ENCODE measurements at places on chromosomes 5 and 9.

DNA sequence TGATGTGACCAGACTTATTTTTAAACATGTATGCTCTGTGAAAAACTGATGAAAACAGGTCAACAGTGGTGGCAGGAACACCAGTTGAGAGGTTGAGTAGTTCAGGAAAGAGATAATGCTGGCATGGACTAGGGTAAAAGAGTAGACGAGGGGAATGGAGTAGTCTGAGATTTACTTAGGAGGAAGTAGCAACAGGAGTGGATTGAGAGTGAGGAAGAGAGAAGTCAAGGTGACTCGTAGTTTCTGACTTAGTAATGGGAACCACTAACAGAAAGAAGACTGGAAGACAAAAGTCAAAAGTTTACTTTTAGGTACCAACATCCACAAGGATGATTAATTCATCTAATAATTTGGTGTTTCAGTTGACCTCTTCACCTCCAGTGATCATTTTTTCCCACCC, 3.6 kb downstream of the SRA1 start:
- DNase-seq = no peak

- DNase-seq = no peak
Observed at GRCh38 chr9:15182730-15183129, 124.3 kb downstream of the TTC39B start.

- DNase-seq = no peak
Observed at GRCh38 chr5:75668445-75668844, 48.8 kb downstream of the POC5 start.

DNA sequence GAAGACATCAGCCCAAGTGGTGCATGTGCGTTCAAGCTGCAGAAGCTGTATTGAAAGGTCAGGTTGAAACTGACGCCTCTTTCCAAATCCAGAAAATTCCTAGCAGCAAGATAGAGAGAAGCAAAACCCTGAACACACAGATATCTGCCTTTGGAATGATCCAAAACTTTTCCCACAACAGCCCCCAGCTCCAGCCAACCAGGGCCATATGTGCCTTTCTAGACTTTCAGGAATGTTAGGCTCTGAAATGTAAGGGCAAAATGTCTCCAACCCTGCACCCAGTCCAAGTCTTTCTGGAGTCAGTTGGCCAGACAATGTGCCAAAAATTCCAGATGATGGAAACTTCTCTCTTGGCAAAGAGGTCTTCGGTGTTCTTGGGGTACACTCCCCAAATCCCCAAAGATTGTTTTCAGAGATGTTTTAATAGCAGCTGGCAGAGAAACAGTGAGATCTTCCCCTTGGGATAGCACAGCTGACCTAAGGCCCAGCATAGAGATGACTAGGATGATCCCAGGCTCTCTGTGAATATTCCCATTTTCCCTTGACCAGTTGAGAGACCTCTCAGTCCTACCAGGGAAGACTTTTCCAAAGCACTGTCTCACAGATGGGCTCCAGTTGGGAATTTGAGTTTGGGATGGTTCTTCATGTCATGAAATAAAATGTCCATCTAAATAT, 440.4 kb upstream of the CD180 start:
- no peak for DNase-seq

GRCh38 chr5:11046160-11046559, 285.1 kb upstream of the DAP start:
- DNase-seq = no peak

- DNase-seq = no peak
Observed at GRCh38 chr5:101112645-101113044, 209.6 kb upstream of the ST8SIA4 start.

- no peak for DNase-seq
Observed at GRCh38 chr9:127174386-127175318, 52.2 kb upstream of the ANGPTL2 start.
